ENCODE measurements at places on chromosomes 7 and 10.

DNA sequence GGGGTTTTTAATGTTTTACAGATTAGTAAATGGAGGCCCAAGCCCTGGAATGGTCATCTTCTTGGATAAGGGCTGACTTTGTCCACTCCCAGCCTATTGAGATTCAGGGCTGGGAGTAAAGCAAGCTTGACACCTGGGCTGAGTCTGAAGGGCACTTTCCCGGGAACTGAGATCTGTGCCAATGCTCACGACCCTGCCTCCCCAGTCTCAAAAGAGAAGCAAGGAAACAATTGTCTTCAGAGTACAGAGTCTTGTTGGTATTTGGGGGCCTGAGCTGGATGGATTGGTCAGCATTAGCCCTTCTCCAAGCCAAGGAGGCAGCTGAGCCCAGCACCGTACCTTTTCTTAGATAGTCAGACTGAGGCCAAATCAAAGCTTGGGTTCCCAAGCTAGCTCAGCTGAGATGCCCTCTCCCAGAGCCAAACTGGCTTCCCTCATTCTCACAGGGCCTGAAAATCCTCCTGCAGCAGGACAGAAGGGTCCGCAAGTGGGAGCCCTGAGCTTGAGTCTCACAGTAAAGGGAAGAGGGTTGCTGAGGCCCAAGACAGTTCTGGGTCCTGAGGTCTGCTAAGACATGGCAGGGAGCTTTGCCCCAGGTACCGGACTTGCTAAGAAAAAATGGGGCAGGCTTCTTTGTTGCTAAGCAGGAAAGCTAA, 3.7 kb downstream of the DDIT4 start:
- DNase-seq = no peak

DNA sequence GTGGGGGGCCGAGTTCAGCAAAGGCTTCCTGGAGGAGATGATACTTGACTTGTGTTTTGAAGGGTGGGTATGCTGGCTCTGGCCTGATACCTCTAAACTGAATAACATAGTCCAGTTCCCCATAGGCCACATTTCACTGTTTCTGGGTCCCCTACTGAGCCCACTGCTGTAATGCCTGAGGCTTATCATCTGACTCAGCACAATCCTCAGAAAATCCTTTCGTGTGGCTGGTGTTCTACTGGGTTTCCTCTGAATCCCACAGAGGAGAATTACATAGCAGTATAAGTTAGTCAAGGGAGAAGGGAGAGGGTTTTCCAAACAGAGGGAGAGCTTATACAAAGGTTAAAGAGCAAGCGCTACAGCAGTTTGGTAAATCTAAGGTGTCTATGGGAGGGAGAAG, 2.8 kb upstream of the R3HCC1L start:
- no peak for DNase-seq

DNA sequence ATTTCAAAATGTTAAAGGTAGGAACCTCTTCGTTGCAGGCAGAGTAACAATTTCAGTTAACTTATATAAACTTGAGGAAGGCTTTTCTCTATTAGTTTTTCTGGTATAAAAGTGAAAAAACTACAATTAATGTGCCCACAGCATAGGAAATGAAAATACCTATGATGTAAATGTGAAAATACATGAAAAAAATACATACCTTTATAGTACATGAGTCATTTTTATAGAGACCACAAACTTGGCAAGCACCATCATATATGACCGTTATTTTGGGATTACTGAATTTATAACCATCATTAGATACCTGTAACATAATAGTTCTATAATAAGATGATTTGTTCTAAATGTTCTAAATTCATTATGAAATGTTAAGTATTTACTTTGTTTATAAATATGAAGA, 42.7 kb downstream of the VWDE start:
- DNase-seq = no peak

- no peak for DNase-seq
Measured at GRCh38 chr7:25671111-25671510, 442.8 kb upstream of the NPVF start.

- DNase-seq = peak; percentile 35
Measured at GRCh38 chr7:38451840-38452239, 178.4 kb upstream of the TARP start.

- peak; percentile 68 for DNase-seq
Measured at GRCh38 chr7:138934861-138935260, 46.3 kb downstream of the KIAA1549 start.

GRCh38 chr10:31739146-31739545, 189.5 kb downstream of the ARHGAP12 start:
- no peak for DNase-seq

- DNase-seq = peak; percentile 97
Measured at GRCh38 chr10:69382382-69383117, 34.2 kb downstream of the TACR2 start.

- DNase-seq = no peak
Measured at GRCh38 chr10:78794736-78795455, 273.9 kb upstream of the ZMIZ1 start.

DNA sequence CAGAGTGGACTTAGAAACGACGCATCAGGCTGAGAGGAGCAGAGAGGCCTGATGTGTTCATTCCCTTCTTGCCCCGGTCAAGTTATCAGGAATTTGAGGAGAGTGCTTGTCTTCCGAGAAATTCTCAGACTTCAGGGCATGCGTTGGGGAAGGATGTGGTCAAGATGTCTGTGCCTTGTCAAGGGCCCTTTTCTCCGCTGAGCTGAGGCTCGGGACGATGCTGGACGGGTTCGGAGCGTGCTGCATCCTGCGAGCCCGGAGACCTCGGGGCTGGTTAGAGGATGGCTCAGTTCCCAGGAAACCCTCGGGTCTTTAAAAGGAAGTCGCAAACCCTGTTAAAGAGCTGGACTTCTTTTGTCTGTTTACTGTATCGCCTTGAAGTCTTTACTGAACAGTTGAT, 325.4 kb downstream of the ADARB2 start:
- DNase-seq = no peak

DNA sequence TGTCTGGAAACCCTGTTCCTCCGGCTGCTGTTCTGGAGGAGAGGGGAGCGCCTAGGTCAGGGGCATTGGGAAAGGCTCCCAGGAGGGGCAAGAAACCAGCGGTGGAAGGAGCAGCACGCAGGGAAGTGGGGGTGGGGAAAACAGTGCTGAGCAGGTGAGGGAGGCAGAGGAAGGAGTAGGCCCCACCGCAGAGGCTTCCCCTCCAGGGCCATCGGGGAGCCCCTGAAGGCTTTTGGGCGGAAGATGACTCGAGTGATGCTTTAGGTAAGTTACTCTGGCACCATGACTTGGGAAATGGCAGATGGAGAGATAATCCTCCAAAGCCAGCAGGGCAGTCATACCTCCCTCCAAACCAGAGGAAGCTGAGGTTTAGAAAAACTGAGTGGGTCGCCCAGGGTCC, 106.5 kb upstream of the ANLN start:
- no peak for DNase-seq

DNA sequence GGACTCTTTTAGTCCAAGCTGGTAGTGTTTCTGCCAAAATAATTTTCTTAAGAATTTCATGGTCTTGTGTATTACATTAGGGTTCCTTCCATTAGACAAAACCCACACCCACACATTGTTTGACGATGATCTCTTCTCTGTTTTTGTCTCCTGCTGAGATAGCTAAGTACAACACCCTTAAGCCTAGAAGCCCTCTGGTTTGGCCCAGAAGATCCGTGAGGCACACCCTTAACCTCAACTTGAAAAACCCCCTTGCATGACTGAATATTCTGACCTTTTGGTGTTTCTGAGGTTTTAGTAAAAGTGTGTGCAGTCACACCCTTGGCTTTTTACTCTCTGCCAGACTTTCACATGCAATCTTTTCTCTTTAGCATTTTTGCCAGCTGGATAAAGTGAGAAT, 29.3 kb upstream of the ERCC6 start:
- DNase-seq = peak; percentile 27

DNA sequence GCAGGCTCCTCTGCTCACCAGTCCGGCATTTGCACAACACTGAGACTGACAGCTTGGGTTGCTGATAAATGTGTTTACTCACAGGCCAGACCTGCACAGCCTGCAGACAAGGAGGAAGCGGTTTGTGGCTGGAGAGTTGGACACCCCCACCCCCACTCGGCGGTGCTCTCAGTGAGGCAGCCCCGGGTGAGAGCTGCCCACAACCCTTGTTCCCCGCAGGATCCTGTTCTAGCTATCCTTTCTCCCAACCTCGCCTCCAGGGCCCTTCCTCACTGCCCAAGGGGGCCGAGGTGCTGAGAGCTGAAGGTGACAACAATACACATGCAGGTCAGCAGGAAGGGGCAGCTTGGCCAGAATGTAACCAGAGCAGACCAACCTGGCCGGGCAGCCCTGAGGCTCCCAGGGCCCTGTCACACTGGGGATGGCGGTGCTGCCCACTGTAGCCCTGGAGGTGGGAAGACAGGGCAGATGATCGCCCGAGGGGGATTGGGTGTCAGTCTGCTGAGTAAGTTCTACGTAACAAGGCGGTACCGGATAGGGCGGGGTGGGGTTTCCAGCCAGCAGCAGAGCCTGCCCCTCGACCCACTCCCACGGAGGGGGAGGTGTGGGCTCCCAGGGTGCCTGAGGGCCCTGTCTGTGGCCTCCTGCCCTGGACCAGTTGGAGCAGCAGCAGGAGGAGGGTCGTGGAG, 2.1 kb upstream of the ADAM8 start:
- DNase-seq = peak; percentile 91

DNA sequence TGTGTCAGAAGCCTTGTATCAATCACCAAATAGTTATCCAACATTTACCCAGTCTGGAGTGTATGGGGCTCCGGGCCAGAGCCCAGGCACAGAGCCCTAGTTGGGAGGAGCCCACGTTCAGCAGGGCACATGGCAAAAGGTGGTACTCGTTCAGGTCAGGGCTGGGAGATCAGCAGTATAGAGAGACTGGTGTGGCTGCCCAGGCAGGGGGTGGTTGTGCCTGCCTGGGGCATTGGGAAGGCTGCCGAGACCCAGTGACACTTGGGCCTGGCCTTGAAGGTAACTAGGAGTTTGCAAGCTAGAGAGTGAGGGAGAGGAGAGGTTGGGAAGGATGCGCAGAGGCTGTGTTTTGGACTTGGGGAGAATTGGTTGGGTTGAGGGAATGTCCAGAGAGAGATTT, 48.9 kb upstream of the IGFBP3 start:
- no peak for DNase-seq

DNA sequence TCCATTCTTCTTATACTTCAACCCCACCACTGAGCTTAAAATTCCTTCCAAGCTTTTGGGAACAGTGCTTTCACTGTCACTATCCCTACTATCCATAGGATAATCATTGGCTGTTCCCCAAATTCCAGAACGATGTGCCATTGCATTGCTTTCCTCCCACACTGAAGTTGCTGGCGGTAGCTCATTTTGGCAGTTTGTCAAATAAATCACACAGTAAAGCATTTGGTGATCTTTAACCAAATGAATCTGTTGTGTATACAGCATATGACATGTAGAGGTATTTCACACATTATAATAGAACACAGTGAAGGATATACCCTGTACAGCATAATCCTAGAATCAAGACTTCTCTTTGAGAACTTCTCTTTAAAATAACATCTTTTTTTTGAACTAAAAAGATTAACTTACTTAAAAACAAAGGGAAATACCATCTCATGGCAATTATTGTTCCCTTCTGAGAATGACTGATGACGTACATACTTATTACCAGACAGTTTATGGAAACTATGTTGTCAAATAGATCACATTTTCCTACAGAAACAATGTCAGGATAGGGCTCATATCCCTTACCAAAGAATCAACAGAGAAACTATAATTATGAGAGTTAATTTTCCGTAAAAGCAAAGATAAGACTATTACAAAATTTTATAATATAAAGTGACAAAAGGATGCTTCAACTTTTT, 93.6 kb downstream of the CTNNA3 start:
- DNase-seq = peak; percentile 87

DNA sequence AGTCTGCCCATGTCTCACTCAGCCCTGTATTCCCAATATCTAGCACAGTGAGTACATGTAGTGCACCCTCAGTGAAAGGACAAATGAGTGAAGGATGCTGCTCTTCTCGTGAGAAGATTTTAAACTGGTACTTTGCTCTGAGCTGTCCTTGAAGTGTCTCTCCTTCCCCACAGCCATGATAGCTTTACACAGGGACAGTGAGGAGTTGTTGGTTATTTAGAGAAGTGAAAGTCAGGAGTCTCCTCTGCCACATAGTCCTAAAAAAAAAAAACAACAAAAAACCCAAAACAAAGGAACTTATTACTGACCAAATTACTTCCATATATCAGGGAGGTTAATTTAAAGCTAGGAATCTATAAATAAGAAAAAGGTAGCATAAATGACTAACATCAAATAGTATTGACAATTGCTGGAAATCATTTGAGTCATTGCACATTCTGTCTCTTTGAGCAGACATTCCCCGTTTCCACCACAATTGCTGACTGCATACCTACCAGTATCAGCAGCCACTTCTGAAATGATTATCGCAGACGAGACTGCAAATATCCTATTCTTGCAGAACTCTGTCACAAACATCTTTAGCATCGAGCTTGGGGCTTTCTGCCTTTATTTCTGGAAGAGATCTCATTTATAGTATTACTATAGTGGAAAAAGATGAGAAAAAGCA, 202.1 kb downstream of the PTEN start:
- DNase-seq = no peak

DNA sequence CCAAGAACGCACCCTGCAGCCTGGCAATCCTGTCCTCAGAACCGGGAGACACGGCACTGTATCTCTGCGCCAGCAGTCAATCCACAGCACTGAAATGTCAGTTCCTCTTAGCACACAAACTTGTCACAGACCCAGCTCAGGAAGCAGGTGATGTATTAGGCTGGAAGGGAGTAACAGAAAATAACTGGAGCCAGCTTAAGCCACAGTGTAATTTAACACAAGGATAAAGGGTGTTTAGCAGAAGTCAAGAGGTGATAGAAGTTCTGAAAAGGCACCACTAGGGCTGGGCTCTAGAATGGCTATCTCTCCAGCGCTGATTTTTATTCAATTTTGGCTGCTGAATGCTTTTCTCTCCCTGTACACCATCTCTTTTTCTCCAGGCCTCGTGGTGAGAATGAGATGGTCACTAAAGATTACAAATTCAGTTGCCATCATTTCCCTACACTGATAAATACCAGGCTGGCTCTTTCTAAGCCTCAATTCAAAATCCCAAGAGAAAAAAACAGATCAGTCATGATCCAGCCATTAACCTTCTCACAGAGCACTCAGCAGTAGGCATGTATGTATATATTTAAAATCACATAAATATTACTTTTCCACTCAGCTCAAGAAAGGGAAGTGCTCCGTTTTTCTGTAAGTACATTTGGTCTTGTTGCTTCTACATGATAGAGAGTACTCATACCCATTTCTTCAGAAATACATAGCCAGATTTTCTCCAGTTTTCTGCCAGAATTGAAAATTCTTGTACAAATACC, 102.7 kb upstream of the PRSS1 start:
- no peak for DNase-seq

DNA sequence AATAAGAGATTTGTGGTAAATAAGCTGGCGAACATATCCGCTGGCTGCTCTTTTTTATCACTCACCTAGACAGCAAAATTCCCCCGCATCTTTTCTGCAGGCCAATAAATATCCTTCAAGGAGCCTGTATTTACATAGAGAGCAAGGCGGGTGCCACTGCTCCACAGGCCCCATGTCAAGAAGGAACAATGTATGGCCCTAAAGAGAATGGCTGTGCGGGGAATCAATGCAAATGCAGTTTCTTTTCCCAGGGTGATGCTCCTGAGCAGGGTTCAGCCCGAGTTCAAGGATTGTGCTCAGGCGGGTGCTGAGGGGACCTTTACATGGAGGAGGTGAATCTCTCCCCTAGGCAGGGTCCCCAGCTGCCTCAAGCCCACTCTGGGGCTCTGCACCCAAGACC, 494.2 kb upstream of the ZMIZ1 start:
- no peak for DNase-seq

All from HT1080 (cell line).